Mesenteric fat pad (tissue), 1 donor: ENCODE measurements at places on chromosomes 16 and 17. TPM values are rescaled to one million over a fixed set of nuclear protein-coding genes. Genes with fewer than 3 reads are reported as not detected.

Gene CLEC18A
- total RNA-seq = 0.61 TPM

Gene LGALS9
- total RNA-seq = 116 TPM

Gene METTL2A
- 17.4 TPM for total RNA-seq

Gene CCDC78
- 1.0 TPM for total RNA-seq

Gene IRF8
- total RNA-seq = 112 TPM

Gene IL34
- total RNA-seq = 2.4 TPM

Gene GUCY2D
- total RNA-seq = not detected

Gene CACNG5
- not detected for total RNA-seq

Gene GPR179
- total RNA-seq = not detected

Gene HASPIN
- 0.16 TPM for total RNA-seq

Gene OMG
- 2.0 TPM for total RNA-seq

Gene MYH8
- not detected for total RNA-seq

Gene ADAM11
- total RNA-seq = 0.67 TPM

Gene CHST6
- 0.16 TPM for total RNA-seq
